ENCODE measurements at places on chromosomes 5 and 9.

DNA sequence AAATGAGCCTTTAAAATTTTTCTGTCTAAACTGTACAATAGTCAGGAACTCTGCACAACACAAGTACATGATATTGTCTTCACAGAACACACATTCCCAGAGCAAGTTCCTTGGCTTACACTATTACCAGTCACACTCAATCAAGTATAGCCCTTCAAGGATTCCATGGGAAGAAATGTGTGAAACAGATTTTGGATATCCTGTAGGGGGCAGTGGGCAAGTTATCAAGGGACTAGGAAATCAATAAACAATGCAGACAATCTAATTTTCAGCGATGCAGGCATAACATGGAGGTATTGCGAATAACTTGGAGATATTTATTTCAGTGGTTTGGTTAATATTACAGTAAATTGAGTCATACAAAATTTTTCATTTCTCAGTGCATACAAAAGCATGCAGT, 1171.5 kb upstream of the NUDT12 start:
- no peak for DNase-seq

- no peak for DNase-seq
These were observed 4.2 kb downstream of the SCGB3A2 start for GRCh38 chr5:147882586-147883313.

DNA sequence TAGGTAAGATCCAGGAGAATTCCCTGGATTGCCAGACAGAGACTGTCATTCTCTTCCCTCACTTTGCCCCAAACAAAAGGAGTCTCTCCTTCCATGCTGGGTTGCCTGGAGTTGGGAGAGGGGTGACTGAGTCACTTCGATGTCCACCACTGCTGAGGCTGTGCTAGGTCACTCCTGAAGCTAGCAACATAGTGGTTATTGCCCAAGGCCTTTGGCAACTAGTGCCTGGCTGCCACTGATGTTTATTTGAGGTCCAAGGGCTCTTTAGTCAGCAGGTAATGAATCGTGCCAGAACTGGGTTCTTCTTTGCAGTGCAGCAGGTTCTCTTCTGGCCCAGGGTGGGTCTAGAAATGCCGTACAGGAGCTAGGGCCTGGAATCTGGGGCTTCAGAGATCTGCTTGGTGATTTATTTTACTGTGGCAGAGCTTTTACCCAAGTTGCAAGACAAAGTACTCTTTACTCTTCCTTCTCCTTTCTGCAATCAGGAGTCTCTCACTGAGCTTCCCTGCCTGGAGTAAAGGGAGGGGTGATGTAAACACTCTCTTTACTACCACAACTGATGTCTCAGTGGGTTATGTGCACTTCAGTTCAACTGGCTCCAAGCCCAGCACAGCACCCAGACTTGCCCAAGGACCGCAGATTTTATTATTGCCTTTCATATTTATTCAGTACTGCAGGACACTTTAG, 155.7 kb upstream of the SH3GL2 start:
- no peak for DNase-seq

- DNase-seq: no peak
These were observed 18.5 kb downstream of the GBGT1 start for GRCh38 chr9:133144904-133145851.

- no peak for DNase-seq
These were observed 57.3 kb upstream of the HSPB3 start for GRCh38 chr5:54398191-54398590.

GRCh38 chr5:167653645-167654106, 637.8 kb upstream of the WWC1 start:
- no peak for DNase-seq

GRCh38 chr5:108735790-108736189, 11.9 kb upstream of the FER start:
- no peak for DNase-seq

GRCh38 chr9:137320555-137321384, 18.7 kb upstream of the NRARP start:
- no peak for DNase-seq

GRCh38 chr5:149957855-149958254, 2.7 kb upstream of the SLC26A2 start:
- no peak for DNase-seq

DNA sequence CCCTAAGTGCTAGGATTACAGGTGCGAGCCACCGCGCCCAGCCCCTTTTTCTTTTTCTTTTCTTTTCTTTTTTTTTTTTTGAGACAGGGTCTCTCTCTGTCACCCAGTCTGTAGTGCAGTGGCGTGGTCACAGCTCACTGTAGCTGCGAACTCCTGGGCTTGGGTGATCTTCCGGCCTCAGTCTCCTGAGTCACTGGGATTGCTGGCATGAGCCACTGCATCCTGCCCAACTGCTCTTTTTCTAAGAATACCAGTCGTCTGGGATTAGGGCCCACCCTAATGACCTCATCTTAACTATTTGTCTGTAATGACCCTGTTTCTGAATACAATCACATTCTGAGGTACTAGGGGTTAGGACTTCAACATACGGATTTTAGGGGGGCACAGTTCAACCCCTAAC, 34.1 kb upstream of the NANS start:
- no peak for DNase-seq

DNA sequence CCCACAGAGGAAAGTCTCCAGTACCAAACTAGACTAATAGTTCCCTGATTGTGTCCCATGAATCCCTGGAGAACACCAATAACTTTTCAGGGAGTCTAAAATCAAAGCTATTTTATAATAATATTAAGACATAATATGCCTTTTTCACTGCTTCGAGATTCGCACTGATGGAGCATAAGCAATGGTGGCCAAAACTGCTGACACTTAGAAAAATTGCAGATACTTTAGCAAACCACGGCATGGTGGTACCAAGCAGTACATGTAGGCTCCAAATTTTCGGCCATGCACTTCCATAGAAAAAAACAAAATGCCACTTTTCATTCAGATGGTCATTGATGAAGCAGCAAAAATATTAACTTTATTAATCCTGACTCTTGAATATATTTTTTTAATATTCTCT, 100.3 kb upstream of the PCSK1 start:
- DNase-seq: no peak

GRCh38 chr5:125149527-125149926, 403.1 kb upstream of the ZNF608 start:
- DNase-seq: no peak

DNA sequence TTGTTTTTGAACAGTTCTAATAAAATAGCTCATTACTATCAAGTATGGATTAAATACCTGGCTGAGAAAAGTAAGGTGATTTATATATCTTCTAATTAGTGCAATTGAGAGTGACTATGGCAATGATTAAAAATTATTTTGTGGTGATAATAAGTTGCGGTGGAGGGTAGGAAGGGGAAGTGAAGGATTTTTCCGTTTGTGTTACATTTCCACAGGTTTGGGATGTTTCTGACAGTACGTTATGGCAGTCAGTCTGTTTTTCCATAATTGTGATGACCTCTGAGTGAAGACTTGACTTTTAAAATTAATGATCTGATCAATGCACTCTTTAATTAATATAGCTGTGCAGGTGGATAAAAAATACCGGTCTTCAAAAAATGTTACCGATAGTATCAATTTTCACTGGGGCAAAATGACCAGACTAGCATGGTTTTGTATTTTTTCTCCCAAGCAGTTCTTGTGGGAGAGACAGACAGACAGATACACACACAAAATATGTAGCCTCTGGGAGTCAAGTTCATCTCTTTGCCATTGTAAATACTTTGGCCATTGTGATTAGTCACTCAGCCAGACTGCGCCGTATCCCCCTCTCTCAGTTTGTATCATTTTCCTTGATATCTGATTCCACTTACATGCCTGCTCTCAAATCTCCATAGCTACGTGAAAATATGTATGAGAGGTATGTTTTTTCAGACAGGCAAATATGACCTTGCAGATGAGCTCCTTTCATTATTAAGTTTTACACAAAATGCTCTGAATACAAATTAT, 60.2 kb downstream of the ARHGAP26 start:
- DNase-seq: no peak

GRCh38 chr9:70490478-70490877, 76.0 kb upstream of the KLF9 start:
- no peak for DNase-seq

DNA sequence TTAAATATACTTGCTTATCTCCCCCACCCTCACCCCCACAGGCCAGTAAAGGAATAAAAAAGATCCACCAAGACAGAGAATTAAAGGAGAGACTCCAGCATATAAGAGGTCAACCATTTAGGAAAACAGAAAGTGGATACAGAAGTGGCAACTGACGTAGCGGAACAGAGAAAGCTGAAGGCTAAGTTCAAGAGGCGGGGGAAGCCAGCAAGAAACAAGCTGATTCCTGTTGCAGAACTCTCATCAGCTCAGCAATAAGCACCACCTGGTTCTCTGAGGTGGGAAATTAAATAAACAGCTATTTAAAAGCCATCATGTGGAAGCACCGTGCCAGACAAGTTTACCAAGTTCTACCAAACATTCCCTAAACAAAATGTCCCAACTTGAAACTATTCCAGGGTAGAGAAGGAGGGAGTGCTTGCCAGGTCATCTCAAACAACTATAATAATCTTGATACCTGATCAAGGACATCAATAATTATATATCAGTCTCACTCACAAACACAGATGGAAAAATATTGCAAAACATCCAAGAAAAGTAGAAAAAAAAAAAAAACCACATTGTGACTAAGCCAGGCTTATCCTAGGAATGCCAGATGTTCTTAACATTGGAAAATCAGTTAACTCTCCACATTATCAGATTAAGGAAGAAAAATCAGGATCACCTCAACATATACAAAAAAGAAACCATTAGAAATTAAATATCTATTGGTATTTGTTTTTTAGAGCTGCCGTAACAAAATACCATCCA, 7.3 kb upstream of the ARL15 start:
- no peak for DNase-seq

- DNase-seq: no peak
These were observed 17.1 kb downstream of the SHB start for GRCh38 chr9:38051780-38052546.

Measured in activated CD4-positive, CD25-positive, alpha-beta regulatory T cell treated with anti-CD3 and anti-CD28 coated beads, Interleukin-2, amount 50 U/mL, for 16 hours (primary cell).